ENCODE measurements at places on chromosomes 6 and 20. TPM values are rescaled to one million over a fixed set of nuclear protein-coding genes. Genes with fewer than 3 reads are reported as not detected.

The AKAP7 gene
- total RNA-seq, result 34.3 TPM

The PCNA gene
- total RNA-seq, result 75.4 TPM

The TSBP1 gene
- not detected for total RNA-seq

- peak; percentile 43 for DNase-seq
These were observed 12.2 kb downstream of the MYLK4 start for GRCh38 chr6:2738373-2738979.

GRCh38 chr20:44954211-44954610 lies 6.0 kb downstream of the TOMM34 start:
- no peak for DNase-seq

GRCh38 chr20:37728635-37728983 lies 34.8 kb downstream of the CTNNBL1 start:
- no peak for DNase-seq

DNA sequence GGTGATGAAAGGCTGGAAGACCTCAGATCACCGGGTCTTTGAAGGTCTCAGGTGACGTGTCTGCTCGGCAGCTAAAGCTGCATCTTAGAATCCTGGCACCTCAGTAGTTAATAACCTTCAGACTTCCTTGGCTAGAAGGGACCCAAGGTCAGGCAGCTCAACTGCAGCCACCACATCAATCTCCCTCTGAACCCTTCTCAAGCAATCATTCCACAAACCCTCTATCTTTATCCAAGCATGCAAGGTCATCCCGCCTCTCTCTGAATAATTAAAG lies 16.7 kb upstream of the TLDC2 start:
- DNase-seq, result no peak
